ENCODE measurements at places on chromosomes 4 and X.

GRCh38 chr4:156884183-156884582 lies 87.4 kb downstream of the PDGFC start:
- H3K27me3 ChIP-seq, result no peaks in the 10 kb centered on the region
- no peak overlapping the region for H3K4me3 ChIP-seq
- H3K27ac ChIP-seq, result no peak overlapping the region
- no peak for DNase-seq
- no peaks in the 10 kb centered on the region for H3K4me1 ChIP-seq
- no peaks in the 10 kb centered on the region for H3K36me3 ChIP-seq

- no peak for DNase-seq
- H3K27ac ChIP-seq, result no peak overlapping the region
- peaks cover 4% of the 10 kb centered on the region for H3K27me3 ChIP-seq
- H3K4me1 ChIP-seq, result no peaks in the 10 kb centered on the region
- H3K36me3 ChIP-seq, result no peaks in the 10 kb centered on the region
- no peak overlapping the region for H3K4me3 ChIP-seq
Observed at GRCh38 chr4:120630427-120630826, 292.1 kb downstream of the PRDM5 start.

DNA sequence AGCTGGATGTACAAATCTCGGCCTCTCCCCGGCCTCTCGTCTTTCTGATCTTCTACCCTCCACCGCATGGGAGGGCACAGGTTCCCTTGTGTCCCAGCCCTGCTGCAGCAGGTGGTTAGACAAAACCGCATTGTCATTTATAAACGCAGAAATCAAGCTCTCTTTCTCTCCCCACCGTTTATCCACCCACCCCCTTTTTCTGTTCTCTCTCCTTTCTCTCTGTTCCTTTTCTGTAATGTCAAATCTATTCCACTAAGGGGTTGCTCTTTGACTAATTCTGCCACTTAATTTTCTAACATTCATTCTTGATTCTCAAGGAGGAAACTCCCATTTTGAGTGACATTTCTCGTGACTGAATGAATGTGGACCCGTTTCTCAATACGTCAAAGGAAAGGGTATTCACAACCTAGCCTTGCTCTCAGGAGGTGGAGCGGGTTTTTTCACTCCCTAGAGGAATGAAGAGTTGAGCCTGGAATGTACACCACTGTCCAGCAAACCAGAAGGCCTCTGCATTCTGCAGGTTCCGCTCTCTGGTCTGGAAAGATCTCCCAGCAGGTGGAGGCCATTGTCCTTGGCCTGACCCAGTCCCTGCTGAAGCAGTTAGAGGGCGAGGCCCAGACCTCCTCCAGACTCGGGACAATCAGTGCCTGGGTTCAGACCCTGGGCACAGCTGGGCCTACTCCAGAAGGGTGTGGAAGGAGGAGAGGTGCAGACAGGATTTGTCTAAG lies 70.9 kb upstream of the ENPP6 start:
- peak overlapping the region; percentile 93 for H3K27ac ChIP-seq
- peak; percentile 54 for DNase-seq
- peaks cover 56% of the 10 kb centered on the region for H3K4me1 ChIP-seq
- H3K36me3 ChIP-seq, result no peaks in the 10 kb centered on the region

DNA sequence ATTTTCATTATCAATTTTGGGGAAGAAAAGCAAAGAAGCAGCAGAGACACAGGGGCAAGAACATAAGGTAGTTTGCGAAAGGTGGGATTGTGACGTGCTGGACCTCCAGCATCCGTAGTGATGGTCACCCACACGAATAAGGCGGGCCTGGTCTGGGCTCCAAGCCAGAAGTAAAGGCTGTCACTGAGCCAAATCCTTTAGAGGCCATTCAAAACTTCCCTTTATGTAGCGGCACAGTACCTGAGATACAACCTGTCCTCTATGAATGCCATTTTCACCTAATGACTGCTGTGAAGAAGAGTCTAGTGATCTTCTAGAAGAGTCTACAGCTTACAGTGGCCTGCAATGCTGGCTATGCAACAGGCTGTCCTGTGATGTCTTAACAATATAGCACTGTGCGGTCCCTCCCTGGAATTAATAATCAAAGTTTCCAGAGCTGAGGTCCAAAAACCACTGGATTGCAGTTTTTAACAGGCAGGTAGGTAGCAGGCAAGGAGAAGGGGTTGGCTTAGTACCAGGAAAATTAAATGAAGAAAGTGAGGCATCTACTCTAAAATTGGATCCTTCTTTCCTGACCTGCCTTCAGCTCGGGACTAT lies 56.2 kb downstream of the TRIML1 start:
- H3K27me3 ChIP-seq, result no peaks in the 10 kb centered on the region
- no peak for DNase-seq
- no peak overlapping the region for H3K4me3 ChIP-seq
- H3K4me1 ChIP-seq, result no peaks in the 10 kb centered on the region
- H3K27ac ChIP-seq, result no peak overlapping the region

- H3K27ac ChIP-seq, result no peak overlapping the region
- no peaks in the 10 kb centered on the region for H3K27me3 ChIP-seq
- DNase-seq, result no peak
Observed at GRCh38 chr4:142278663-142279062, 567.4 kb downstream of the INPP4B start.

- no peak for DNase-seq
- no peaks in the 10 kb centered on the region for H3K36me3 ChIP-seq
- H3K27ac ChIP-seq, result no peak overlapping the region
- no peaks in the 10 kb centered on the region for H3K27me3 ChIP-seq
- no peaks in the 10 kb centered on the region for H3K4me1 ChIP-seq
- H3K4me3 ChIP-seq, result no peak overlapping the region
Observed at GRCh38 chr4:56791316-56791715, 30.2 kb downstream of the SPINK2 start.

- no peaks in the 10 kb centered on the region for H3K36me3 ChIP-seq
- no peaks in the 10 kb centered on the region for H3K4me1 ChIP-seq
- H3K27me3 ChIP-seq, result no peaks in the 10 kb centered on the region
Observed at GRCh38 chrX:51484616-51485015, 11.8 kb downstream of the NUDT11 start.

DNA sequence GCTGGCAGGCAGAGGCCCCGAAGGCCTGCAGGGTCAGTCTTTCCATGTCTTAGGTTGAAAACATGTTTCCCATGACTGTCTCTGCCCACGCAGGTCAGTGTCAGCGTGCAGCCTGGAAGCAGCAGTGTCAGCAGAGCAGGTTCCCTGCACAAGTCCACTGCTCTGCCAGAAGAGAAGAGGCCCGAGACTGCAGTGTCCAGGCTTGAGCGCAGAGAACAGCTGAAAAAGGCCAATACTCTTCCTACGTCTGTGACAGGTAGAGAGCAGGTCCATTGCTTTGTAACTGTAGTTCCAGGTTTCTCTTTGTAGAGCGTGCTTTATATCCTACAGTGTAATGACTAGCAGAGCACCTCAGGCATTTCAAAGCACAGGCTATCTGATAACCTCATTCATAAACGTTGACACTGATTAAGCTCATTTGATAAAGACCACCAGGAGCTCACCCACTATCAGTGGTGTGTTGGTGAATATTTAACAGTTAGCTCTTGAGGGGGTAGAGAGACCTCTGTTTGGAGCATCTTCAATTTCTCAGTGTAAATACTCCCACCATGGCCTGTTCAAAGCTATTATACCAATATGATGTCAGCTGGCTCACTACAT lies 63.2 kb downstream of the AASDH start:
- DNase-seq, result no peak
- H3K27ac ChIP-seq, result no peak overlapping the region
- no peak overlapping the region for H3K4me3 ChIP-seq

GRCh38 chr4:17535242-17535641 lies 20.3 kb downstream of the CLRN2 start:
- no peaks in the 10 kb centered on the region for H3K36me3 ChIP-seq
- no peak overlapping the region for H3K27ac ChIP-seq
- H3K4me3 ChIP-seq, result no peak overlapping the region
- no peaks in the 10 kb centered on the region for H3K27me3 ChIP-seq
- DNase-seq, result no peak
- H3K4me1 ChIP-seq, result peaks cover 4% of the 10 kb centered on the region

GRCh38 chrX:48492293-48492910 lies 16.4 kb upstream of the PORCN start:
- no peak for DNase-seq
- H3K4me3 ChIP-seq, result no peak overlapping the region
- H3K27ac ChIP-seq, result no peak overlapping the region
- H3K4me1 ChIP-seq, result no peaks in the 10 kb centered on the region
- H3K27me3 ChIP-seq, result no peaks in the 10 kb centered on the region

DNA sequence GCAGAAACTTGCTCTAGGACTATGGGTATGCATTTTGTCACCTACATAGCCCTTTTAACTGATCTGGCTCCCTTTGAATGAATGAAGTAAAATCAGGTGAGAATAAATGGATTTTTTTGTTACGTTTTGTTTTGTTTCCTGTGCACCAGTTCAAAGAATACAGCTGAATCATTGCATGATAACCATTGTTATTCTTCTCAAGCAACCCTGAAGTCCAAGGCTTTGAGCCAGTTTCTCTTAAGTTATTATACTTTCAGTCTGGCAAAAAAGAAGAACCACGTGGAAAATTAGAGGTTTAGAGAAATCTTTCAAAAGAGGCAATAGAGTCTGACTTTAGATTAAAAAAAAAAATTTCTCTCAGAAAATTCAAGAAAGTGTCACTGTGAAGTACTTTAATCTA lies 398.6 kb upstream of the TECRL start:
- H3K36me3 ChIP-seq, result no peaks in the 10 kb centered on the region
- no peak for DNase-seq
- H3K27me3 ChIP-seq, result no peaks in the 10 kb centered on the region
- H3K4me3 ChIP-seq, result no peak overlapping the region
- no peak overlapping the region for H3K27ac ChIP-seq

GRCh38 chr4:184432127-184432922 lies 42.0 kb downstream of the IRF2 start:
- DNase-seq, result no peak
- no peak overlapping the region for H3K27ac ChIP-seq
- H3K4me1 ChIP-seq, result peaks cover 44% of the 10 kb centered on the region
- no peaks in the 10 kb centered on the region for H3K27me3 ChIP-seq
- H3K36me3 ChIP-seq, result peaks cover 11% of the 10 kb centered on the region

DNA sequence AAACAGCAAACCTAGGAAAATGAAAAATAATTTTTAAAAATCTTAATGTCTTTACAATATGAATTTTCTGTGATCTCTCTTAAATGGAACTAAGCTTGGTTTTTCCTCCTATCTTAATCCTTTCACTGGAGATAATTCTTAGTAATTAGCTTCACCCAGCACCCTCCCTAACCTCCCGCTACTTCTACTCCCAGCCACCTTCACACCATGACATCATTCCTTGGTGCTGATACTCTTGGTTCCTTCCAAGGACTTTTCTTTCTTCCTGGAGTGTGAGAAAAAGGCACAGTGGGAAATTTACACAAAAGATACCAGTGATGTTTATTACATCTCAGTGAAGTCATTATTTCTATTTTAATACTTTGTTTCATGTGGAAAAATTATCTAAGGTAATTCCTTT lies 163.6 kb upstream of the PLAC1 start:
- DNase-seq, result no peak
- H3K4me3 ChIP-seq, result no peak overlapping the region
- no peaks in the 10 kb centered on the region for H3K4me1 ChIP-seq
- H3K36me3 ChIP-seq, result no peaks in the 10 kb centered on the region
- no peaks in the 10 kb centered on the region for H3K27me3 ChIP-seq

GRCh38 chrX:150849996-150850720 lies 48.3 kb downstream of the CD99L2 start:
- no peak overlapping the region for H3K4me3 ChIP-seq
- H3K27ac ChIP-seq, result no peak overlapping the region
- peaks cover 6% of the 10 kb centered on the region for H3K36me3 ChIP-seq
- no peak for DNase-seq

All from activated naive CD8-positive, alpha-beta T cell treated with anti-CD3 and anti-CD28 coated beads, Interleukin-2, amount 50 U/mL, for 24 hours (primary cell).